ENCODE measurements at places on chromosomes 11 and 22.

- no peak for DNase-seq
These were observed 20.8 kb upstream of the PICALM start for GRCh38 chr11:86089659-86090058.

- DNase-seq = peak; percentile 90
These were observed 42.6 kb upstream of the SMCO4 start for GRCh38 chr11:93585758-93586157.

GRCh38 chr11:60389279-60389910, 6.9 kb upstream of the MS4A14 start:
- no peak for DNase-seq

- DNase-seq = peak; percentile 15
These were observed 109.8 kb downstream of the CTTN start for GRCh38 chr11:70508231-70508480.

GRCh38 chr11:14809466-14809865, 82.6 kb downstream of the CYP2R1 start:
- DNase-seq = no peak

DNA sequence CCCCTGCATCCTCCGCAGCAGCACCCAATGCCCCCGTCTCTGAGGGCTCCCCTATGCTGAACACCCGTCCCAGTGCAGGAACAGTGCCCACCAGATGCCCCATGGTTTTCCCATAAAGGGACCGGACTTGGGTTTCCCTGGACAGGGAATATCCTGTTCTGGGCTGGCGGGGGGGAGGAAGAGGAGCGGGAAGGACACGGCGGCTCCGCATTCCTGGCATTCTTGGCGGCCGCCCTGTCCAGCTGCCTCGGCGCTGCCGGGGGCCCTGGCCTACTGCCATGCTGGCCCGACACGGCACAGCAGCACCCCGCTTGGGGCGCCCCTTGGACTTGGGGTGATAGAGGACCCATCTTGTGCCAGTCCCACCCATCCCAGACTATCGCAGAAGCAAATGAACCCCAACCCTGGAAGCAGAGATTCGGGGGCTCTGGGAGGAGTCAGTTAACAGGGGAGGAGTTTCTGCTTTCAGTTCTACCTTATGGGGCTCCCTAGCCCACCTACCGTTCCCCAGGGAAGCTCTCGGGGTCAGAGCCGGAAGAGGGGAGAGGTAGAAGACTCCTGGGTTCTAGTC, 23.7 kb upstream of the CBX7 start:
- peak; percentile 93 for DNase-seq

DNA sequence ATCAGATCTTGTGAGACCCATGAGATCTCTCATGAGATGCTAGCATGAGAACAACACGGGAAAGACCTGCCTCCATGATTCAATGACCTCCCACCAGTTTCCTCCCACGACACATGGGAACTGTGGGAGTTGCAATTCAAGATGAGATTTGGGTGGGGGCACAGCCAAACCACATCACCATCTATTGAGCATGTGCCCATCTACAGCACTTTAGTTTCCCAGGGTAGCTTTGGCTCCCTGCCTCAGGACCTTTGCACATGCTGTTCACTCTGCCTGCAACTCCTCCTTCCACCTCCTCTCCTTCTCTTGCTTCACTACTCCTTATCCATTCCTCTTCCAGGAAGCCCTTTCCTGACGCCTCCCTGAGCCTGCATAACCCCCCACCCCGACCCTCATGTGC, 17.2 kb downstream of the GRIK4 start:
- DNase-seq = no peak

GRCh38 chr22:36806835-36807234, 10.0 kb downstream of the PVALB start:
- no peak for DNase-seq

GRCh38 chr22:18075720-18076497, 1.9 kb upstream of the PEX26 start:
- DNase-seq = peak; percentile 89

- DNase-seq = no peak
These were observed 109.7 kb upstream of the NAV2 start for GRCh38 chr11:19602891-19603290.

GRCh38 chr11:85795712-85796487, 15.0 kb downstream of the SYTL2 start:
- no peak for DNase-seq

DNA sequence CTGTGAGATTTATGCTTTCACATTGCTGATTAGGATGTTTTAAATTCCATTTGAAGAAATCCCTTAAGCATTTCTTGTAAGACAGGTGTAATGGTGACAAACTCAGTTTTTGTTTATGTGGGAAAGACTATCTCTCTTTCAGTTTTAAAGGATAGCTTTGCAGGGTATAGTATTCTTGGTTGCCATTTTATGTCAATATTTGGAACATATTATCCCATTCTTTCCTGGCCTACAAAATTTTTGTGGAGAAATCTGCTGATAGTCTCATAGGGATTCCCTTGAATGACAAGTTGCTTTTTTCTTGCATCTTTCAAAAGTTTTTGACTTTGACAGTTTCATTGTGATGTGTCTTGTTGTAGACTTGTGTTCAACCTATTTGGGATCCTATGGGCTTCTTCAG, 28.8 kb downstream of the NAGA start:
- DNase-seq = no peak

- DNase-seq = no peak
These were observed 75.5 kb downstream of the PRR5L start for GRCh38 chr11:36371590-36371989.

GRCh38 chr11:72671152-72672099, 2.8 kb downstream of the PDE2A start:
- DNase-seq = no peak

DNA sequence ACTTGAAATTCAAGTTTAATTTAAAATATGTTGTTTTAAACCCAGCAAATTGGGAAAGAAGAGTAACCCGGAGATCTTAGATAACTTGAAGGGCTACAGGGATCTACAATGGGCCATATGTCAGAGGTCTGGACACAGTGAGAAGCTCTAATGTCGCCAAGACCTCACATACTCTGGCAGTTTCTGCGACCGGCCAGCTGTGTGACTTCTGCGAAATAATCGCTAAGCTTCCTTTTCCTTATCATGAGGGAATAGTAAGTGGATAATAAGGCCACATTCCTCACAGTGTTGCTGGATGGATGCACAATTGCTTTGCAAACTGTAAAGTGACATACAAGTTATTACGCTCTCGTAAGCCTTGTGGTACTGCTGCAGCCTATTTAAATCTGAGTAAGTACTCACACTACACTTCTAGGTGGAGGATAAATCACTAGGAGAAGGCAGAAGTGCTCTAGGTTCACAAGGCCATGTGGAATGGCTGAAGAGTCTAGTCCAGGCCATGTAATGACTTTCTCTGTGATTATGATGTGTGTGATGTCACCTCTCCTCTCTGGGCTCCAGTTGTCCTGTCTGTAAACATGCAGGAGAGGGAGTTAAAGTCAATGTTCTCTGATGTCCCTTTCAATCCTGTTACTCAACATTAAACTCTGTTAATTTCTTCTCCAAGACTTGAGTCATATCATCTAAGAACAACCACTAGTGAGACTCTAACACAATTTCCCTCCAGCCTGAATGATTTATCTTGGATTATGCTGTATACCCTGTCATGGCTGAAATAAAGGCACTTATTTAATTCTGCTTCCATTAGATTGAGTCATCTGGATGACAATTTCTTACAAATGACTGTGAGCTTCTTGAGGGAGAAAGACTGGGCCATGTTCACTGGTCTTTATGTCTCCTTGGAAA, 192.6 kb upstream of the NARS2 start:
- no peak for DNase-seq

DNA sequence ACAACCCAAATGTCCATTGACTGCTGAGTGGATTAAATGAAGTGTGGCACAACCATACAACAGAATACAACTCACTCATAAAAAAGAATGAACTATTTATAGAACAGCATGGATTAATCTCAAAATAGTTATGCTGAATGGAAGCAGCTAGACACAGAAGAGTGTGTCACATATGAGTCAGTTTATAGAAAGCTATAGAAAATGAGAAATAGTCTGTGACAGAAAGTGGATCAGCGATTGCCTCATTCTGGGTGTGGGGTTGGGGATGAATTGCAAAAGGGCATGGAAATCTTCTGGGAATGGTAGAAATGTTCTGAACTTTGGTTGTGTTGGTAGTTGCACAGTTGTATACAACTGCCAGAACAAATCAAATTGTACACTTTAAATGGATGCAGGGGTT, 37.4 kb downstream of the PRR5L start:
- no peak for DNase-seq

DNA sequence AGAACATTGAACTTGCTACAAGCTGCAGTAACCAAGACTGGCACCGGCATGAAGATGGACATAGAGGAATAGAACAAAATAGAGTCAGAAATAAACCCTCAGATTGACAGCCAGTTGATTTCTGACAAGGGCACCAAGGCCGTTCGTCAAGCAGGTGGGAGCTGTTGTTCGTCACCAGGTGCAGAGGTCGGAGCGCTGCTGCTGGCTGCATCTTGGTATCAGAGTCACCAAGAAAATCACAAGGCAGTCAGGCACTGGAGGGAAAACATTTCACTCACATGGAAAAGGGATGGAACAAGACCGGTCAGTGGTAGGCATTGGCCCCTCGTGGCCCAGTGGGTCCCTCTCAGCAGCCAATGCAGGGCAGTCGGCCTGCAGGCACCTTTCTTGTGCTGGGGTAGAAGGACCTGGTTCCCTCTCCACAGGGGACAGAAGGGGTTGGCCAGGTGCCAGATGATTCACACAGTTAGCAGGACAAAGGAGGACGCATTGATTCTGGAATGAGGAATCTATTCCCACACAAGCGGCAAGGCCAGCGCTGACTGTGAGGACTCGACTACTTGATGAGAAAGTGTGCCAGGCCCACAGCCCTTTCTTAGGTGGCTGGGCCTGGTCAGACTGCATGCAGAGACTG, 115.8 kb upstream of the FGF3 start:
- DNase-seq = peak; percentile 64

DNA sequence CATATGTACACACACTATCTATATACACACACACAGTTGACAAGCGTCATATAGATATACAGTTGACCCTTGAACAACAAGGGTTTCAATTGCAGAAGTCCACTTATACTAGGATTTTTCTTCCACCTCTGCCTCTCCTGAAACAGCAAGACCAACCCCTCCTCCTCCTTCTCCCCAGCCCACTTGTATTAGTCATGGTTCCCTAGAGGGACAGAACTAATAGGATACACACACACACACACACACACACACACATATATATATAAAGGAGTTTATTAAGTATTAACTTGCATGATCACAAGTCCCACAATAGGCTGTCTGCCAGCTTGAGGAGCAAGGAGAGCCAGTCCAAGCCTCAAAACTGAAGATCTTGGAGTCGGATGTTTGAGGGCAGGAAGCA, 92.9 kb downstream of the DHCR7 start:
- peak; percentile 27 for DNase-seq

DNA sequence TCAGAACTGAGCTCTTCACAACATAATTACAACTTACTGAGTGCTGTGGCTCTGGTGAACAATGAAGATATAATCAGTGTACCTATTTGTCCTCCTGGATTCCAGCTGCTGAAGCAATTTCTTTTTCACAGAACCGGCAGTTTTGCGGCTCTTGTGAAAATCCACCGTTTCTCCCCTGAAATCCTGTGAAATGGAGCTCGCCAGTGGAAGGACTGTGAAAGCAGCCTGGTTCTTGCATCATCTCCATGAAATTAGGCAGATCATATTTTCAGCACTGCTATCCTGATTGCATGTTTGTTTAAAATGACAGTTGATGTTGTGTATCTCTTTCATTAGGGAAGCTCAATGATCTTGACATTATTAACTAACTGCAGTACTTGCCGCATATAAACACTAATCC, 120.2 kb upstream of the SNX19 start:
- DNase-seq = no peak

GRCh38 chr11:74443071-74443864, 24.1 kb downstream of the KCNE3 start:
- DNase-seq = no peak

DNA sequence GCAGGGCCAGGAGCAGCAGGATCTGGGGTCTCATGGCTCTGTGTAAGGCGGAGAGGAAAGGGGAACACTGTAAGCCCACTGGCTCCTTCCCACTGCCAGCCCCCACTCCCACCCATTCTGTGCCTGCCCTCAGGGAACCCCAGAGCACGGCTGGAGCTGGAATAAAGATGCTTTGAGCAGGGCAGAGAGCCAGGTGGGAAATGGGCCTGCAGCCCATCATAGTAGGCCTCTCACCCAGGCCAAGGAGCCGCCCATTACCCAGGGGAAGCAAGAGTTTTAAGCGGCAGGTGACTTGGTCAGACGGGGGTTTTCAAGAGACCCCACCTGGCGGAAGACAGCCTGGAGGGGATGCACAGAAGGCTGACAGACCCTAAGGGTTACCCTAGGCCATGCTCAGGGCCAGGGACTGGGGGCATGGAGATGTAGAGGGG, 4.6 kb downstream of the LRRC32 start:
- DNase-seq = peak; percentile 49

GRCh38 chr11:124747406-124748099, 4.5 kb downstream of the VSIG2 start:
- no peak for DNase-seq

DNA sequence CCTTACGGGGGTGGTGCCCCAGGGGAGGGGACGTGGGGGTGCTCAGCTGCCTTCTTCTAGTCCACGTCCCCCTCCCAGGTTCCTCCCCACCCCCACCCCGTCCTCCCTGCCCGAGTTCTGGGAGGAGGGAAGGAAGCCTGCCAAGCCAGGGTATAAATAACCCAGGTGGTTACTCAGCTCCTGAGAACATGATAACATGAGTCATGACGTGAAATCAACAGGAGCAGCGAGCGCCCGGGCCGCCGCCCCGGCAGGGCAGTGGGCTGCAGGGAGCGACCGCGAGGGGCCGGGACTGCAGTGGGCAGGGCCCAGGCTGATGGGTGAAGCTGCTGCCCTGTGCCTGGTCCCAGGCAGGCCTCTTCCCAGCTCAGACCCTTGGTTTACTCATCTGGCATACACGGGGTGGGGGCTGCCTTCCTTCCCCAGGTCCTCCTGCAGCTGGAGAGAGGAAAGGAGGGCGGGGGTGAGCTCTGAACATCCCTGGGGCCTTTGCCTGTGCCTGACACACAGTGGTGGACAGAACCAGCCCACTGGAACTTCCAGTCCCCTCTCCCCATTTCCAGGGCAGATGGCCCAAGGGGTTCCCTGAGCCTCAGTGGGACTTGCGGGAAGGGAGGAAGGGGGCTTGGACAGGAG, 8.8 kb upstream of the PDGFB start:
- peak; percentile 97 for DNase-seq

DNA sequence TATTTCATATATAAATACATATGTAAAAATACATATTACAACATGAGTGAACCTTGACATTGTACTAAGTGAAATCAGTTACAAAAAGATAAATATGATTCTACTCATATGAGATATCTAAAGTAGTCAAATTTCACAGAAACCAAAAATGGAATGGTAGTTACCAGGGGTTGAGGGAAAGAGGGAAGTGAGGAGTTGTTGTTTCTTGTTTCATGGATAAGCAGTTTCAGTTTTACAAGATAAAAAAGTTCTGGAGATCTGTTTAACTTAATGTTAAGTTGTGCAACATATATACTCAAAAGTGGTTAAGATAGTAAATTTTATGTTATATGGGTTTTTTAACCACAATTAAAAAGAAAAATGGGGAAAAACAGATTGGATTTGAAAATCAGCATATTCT, 107.7 kb downstream of the ELP4 start:
- DNase-seq = no peak

Measured in osteoblast (primary cell).